ENCODE measurements at places on chromosomes 4 and X. TPM values are rescaled to one million over a fixed set of nuclear protein-coding genes. Genes with fewer than 3 reads are reported as not detected.

- no peak for DNase-seq
Measured at GRCh38 chr4:79588679-79589078, 180.7 kb upstream of the GK2 start.

- no peak for DNase-seq
Measured at GRCh38 chrX:153967536-153968224, 3.9 kb downstream of the HCFC1 start.

DNA sequence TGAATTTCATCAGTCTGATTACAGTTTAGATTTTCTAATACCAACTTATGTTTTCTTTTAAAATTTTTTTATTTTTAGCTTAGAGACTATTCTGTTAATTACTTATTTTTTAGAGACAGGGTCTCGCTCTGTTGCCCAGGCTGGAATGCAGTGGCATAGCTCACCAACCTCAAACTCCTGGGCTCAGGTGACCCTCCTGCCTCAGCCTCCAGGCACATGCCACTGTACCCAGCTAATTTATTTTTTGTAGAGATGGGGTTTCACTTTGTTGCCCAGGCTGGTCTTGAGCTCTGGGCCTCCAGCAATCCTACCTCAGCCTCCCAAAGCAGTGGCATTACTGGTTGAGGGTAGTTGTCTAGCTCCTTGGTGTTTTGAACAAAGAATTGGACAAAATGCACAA, 102.0 kb downstream of the KLHL8 start:
- no peak for DNase-seq

The ATP2B3 gene
- polyA plus RNA-seq = not detected

DNA sequence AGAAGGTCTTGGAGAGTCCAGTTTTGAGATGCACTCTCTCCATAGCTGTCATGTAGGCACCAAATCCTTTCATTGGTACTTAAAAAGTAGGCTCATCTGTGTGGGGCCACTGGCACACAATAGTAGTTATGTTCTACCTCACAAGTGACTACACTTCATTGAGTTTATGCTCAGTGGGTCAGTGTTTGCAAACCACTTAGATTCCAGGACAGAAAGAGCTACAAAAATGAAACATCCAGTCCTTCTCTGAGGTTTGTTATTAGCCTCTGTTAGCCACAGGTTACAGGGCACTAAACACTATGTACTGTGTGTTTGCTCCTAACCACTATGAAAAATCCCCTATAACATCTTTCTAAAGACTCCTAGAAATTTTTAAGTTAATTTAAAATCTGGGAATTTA, 13.8 kb downstream of the RAB28 start:
- DNase-seq = no peak
